ENCODE measurements at places on chromosomes 7 and 10. TPM values are rescaled to one million over a fixed set of nuclear protein-coding genes. Genes with fewer than 3 reads are reported as not detected.

The MRPS33 gene
- polyA plus RNA-seq = 73.4 TPM

DNA sequence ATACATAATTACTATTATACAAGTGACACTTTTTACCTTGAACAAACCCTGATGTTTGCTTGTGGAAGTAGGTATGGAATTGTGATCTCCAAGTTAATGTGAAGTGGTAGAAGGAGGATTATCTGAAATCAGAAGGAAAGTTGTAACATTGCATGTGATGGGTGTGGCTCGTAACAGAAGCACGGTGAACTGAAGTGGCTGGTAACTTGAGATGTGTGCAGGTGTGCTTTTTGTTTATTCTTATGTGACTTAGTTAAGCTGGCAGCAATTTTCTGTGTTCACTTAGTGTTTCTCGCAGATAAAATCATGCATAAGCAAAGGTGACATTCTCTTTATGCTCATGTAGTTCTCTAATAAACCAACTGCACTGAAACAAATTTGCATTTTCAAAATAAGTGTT, 82.3 kb downstream of the ZEB1 start:
- DNase-seq = no peak

GRCh38 chr7:101549734-101550133, 79.4 kb downstream of the MYL10 start:
- DNase-seq = no peak

- DNase-seq = no peak
Measured at GRCh38 chr7:126436213-126436868, 816.4 kb downstream of the GRM8 start.

- DNase-seq = peak; percentile 97
Measured at GRCh38 chr7:69598081-69598486, at the start of gene AUTS2. Gene AUTS2 (plus strand): TSS chr7:69598475. CDS start chr7:69599654, 1,179 bp downstream.

Measured in muscle of back (tissue), 13 donors.